ENCODE measurements at places on chromosomes 12 and 14.

GRCh38 chr12:87086118-87086891 is 830.1 kb upstream of the MGAT4C start:
- DNase-seq, result no peak

- no peak for DNase-seq
Measured at GRCh38 chr12:108668063-108668462, 34.4 kb upstream of the SELPLG start.

- DNase-seq, result no peak
Measured at GRCh38 chr14:75657331-75657730, 3.3 kb downstream of the ERG28 start.

DNA sequence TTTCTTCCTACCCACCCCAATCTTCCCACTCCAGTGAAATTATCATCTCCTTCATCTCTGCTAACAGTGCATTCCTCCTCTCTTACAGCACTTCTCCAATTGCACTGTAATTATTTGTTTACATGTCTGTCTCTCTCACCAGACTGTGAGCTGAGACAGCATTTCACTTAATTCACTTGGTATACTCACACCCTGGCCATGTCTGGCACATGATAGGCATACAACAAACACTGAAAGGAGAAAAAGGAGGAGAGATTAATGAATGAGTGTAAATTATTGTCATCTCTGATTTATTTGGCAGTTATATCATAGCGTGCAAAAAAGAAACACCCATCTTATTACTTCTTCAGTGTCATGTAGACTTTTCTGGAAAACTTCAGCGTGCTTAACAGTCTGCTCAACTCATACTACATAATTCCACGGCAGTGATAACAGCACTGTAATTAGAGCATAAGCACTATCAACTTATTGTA is 452.3 kb downstream of the ADAMTS20 start:
- DNase-seq, result no peak

- no peak for DNase-seq
Measured at GRCh38 chr12:100061814-100062213, 77.1 kb upstream of the ANKS1B start.
